ENCODE measurements at places on chromosomes 16 and 17.

- DNase-seq = peak; percentile 48
Observed at GRCh38 chr17:77783991-77784820, 174.3 kb upstream of the TNRC6C start.

GRCh38 chr16:2096853-2097595 lies 38.7 kb downstream of the PKD1 start:
- DNase-seq = no peak

- DNase-seq = no peak
Observed at GRCh38 chr17:79855331-79856124, 16.3 kb upstream of the CBX4 start.

GRCh38 chr16:62404842-62405611 lies 368.8 kb upstream of the CDH8 start:
- no peak for DNase-seq

- DNase-seq = no peak
Observed at GRCh38 chr16:47726031-47726675, 265.0 kb downstream of the PHKB start.

DNA sequence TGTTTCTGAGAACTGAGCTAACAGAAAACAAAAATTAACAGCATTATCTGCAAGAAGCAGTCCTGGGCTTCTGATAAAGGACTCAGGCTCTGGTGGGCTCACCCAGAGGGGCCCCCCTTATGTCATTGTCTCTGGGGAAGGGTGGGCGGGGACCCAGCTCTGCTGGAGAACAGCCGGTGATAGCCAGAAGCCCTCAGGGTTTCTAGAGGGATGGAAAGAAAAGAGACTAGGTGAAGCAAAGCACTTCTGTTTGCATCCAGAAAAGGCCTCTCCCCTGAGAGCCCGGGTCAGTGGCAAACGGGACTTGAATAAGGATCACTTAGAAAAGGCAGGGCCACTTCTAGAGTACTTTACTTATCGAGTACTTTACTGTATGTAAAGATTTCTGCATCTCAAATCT lies 7.0 kb upstream of the CDC42EP4 start:
- DNase-seq = no peak

GRCh38 chr17:34420254-34420766 lies 57.3 kb upstream of the CCL1 start:
- DNase-seq = peak; percentile 77
